ENCODE measurements at places on chromosomes 1 and 21.

DNA sequence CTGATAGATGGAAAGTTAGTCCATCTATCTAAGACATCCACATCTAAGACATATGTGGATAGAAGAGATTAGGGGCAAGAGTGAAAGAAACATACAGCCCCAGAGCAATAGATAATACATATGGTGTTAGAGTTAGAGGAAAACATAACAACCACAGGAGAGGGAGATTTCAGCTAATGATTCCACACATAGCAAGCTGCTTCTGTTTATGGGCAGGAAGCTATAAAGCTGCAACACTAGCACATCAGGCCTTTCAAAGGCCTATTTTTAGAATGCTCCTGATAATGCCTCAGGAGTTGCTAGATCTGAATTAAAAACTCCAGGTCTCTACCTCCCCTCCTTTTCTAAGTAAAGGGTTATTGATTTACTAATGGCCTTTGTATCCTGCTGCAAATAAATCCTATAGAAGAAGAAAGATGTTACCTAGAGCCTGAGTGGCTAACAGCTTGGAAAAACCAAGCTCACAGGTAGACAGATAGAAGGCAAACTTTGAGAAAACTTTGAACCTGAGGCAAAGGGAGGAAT lies 36.1 kb downstream of the BRINP2 start:
- no peak for DNase-seq

DNA sequence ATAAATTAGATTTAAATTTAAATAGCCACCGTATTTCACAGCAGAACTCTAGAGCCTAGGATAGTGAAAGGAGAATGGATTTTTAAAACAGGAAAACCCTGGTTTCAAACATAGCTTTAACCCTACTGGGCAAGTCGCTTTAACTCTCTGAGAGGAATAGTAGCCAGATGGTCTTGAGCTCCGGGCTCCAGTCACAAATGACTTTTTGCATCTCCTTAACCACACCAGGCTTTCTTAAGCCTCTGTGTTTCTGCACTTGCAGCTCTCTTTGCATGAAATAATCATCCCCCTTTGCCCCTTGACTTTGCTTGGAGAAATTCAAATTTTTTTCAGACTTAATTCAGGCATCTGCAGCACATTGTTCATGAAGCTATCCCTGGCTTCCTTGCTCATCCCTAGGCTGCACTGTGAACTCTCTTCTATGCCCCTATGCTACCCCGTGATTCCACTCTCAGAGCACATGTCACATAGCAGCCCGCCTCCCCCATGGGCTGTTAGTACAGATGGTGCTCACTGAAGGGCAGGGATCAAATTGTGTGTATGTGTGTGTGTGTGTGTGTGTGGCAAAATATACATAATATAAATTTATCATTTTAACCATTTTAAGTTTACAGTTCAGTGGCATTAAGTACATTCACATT lies 68.8 kb upstream of the DAB1 start:
- no peak for DNase-seq

DNA sequence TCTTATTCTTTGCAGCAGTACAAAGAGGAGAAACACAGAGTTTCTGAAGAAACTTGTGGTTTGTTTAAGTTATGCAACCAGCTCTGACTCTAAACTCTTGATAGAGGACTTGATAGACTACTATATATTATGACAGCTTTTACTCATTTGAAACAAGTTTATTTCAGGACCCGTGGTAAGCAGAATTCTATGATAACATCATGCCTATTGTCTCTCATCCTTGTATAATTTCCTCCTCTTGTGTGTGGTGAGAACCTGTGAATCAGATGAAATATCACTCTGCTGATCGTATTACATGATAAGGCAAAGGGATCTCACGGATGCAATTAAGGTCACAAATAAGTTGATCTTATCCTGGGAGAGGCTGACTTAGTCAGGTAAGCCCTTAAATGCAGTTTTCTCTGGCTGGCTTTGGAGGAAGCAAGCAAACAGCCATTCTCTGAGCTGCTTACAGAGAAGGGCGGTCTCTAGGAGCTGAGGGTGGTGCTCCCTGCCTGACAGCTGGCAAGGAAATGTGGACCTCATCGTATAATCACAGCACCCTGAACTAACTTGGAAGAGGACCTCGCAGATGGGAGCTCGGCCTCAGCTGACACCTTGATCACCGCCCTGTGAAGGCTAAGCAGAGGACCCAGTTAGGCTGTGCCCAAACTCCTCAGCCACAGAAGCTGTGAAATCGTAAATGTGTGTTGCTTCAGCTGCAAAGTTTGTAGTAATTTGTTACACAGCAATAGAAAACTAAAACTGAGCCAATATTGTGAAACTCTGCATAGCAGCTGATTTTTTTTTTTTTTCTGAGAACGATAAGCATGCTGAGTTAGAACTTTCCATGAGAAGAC lies 151.1 kb upstream of the DPT start:
- DNase-seq = no peak

DNA sequence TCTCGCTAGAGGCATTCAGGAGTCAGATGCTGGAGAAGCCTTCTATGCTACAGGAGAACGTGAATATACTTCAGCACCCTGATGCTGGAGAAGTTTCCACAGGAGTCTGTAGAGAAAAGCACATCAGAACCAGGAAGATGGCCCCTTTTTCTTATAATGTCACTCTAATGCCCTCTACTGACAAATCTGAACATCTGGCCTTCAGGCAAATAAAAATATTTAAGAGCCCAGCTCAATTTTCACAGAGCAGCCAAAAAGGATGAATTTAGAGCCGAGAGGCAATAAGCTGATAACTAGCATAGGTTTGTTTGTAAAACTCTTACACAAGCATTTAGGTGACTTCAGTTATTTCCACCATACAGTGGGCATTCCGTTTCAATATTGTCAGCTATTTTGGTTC lies 3.8 kb upstream of the RRP15 start:
- no peak for DNase-seq

DNA sequence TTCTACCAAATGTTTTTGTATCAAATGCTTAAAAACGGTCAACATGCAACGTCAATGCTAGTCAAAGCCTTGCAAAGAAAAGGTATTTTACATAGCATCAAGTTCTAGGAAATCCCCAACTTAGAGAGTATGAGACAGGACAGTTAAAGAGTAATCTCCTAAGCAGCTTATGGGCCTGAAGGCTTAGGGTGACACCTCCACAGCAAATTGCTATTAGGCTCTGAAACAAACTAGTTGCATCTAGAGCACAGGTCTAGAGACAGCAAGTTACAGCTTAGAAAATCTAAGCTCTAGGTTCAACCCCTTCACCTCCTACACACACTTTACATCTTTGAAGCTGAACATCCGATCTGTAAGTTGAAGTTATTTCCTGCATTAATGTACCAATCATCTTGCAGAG lies 13.7 kb downstream of the PABPC4 start:
- no peak for DNase-seq

DNA sequence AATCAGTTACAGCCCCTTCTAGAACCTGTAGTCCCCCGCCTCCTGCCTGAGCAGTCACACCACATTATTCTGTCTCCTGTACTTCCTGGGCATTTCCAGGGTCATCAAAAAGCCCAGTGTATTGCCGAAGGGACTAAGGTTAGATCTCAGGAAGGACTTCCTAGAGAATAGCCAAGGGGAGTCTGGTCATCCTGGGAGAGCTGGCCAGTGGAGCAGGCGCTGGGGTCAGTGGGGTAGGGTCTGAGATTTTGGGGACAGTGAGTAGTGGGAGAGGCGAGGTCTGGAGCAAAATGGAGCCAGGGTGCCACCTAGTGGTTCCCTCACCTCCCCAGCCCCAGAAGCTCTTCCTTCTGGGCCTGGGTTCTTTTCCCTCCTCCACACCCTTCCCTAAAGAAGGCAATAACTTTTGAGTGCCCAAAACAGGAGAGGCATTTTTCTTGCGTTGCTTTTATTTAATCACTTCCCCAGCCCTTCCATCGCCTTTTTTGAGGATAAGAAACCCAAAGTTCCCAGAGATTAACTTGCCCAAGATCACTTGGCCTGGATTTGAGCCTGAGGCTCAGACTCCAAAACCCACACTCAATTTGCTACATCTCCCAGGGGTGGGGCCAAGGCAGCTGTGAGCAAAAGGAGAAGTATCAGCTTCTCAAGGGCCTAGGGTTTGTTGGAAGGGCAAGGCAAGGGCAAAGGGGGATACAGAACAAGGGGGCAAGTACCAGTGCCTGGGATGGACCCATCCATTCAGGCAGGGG lies 7.3 kb upstream of the PMVK start:
- DNase-seq = peak; percentile 60

- DNase-seq = no peak
Measured at GRCh38 chr1:23506376-23507107, 22.6 kb upstream of the ASAP3 start.

DNA sequence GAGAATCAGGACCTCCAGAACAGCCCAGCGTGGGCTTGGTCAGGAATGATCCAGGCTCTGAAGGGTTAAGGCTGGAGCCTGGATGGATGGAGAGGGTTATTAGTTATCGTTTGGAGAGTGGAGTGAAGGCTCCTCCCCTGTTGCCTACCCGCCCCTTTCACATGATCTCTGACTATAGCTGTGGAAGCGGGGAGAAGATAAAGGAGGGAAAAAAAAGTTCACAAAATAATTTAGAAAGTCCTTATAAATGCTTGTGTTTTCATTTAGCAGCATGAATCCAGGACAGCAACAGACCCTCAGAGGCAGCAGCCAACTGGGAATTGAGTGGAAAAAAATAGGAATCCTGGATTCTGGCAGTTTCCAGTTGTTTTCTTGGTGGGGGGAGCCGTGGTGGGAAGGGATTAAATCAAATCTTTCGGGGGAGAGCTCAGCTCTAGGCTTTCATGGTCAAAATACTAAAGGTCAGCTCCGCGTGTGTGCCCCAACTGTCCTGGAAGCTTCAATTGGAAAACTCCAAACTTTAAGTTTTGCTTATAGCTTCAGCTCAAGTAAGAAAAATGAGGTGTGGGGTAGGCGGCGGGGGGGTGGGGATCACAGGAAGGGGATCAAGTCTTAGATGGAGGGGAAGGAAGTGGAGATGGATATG lies 595 bp upstream of the DDR2 start:
- DNase-seq = no peak
